HuH-7.5 (cell line): ENCODE measurements at places on chromosomes 3 and 15.

DNA sequence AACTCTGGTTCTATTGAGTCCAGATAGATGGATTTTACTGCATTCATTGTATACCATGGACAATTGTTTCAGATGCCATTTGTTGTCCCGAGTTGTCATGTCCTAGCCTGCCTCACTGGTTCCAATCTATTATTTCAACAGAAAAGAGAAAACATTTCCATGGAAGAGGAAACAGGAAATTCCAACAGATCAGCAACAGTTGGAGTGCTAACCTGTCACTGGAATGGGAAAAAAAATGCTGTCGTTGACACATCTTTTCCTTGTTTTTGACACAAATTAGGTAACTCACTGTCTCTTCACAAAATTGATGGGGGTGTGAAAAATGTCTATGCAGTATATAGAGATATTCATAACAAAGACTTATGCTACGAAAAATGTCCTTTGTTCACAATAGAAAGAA is 432.0 kb upstream of the TBL1XR1 start:
- no peak for DNase-seq

GRCh38 chr3:194184801-194185200 is 48.9 kb downstream of the HES1 start:
- no peak for DNase-seq

DNA sequence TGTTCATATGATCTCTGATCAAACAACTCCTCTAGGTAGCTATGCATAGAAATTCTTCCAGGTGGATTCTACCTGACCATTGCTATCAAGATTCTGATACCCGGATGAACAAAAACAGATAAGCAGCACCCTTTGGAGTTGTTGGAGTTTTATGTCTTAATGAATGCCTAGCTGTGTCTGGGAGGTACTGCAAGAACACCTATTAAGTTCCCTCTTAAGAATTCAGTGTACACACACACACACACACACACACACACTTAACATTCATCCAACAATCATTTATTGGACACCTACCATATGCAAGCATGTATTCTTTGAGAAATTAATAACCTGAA is 58.1 kb upstream of the FNDC3B start:
- no peak for DNase-seq

GRCh38 chr3:58092521-58092920 is 84.3 kb downstream of the FLNB start:
- no peak for DNase-seq
